ENCODE measurements at places on chromosomes 2 and 18.

DNA sequence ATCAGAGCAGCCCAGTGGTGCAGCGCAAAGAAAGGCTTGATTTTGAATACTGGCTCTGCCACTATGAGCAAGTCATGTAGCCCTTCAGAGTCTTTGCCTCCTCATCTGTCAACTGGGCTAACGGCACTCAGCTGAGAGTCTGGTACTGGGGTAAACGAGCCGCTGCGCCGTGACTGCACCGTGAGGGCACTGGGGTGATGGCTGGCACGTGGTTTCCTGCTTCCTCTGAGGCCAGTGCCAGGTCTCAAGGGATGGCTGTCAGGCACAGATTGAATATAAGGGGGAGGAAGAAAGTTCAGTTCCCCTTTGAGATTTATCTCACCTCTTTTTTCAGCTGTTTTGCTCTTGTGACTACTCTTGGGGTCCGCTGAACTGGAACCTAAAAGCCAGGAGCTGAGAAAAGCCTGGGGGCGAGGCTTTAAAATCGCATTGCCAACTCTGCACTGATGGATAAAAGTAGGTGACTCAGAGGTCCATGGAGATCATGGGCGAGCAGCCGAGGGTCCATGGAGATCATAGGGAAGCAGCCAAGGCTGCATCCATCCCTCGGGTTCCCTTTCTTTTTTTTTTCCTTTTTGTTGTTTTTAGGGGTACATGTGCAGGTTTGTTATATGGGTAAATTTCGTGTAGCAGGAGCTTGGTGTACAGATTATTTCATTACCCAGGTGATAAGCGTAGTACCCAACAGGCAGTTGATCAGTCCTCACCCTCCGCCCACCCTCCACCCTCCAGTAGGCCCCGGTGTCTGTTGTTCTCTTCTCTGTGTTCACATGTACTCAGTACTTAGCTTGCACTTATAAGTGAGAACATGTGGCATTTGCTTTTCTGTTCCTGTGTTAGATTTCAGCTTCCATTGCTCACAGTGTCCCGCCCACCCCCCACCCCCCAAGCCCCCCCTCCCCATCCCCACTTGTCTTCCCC lies 114.3 kb downstream of the SPP2 start:
- no peak for DNase-seq

DNA sequence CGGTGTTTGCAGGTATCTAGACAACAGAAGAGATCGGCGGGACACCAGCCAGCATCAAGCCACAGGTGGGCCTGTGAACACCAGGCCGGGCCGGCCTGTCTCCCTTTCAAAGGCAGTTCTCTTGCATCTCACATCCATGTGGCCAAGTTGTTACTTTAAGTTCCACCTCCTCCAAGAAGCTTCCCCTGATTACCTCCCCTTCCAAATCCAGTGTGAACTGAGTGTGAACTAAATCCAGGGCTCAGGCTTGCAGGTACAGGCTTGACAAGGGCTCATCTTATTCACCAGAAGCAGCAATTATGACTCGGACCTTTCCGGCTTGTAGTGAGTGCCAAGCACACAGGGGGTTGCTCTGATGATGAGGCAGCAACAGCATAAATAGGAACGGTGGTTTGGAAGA lies 3.9 kb downstream of the CRACDL start:
- DNase-seq, result no peak

DNA sequence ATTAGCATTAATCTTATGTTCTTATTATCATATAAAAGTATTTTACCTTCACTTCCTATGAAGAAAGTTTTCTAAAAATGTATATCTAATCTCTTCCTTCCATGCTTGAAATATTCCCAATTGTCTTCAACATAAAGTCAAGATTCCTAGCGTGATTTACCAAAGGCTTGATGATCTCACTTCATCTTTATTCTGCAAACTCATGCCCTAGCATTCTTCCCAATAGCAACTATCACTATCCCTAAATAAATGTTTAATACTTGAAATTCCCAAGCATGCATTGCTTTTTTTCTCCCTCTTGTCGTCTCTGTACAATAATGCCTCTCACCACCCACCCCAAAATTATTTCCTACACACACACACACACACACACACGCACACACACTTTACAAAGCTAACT lies 125.8 kb downstream of the VWC2L start:
- no peak for DNase-seq

DNA sequence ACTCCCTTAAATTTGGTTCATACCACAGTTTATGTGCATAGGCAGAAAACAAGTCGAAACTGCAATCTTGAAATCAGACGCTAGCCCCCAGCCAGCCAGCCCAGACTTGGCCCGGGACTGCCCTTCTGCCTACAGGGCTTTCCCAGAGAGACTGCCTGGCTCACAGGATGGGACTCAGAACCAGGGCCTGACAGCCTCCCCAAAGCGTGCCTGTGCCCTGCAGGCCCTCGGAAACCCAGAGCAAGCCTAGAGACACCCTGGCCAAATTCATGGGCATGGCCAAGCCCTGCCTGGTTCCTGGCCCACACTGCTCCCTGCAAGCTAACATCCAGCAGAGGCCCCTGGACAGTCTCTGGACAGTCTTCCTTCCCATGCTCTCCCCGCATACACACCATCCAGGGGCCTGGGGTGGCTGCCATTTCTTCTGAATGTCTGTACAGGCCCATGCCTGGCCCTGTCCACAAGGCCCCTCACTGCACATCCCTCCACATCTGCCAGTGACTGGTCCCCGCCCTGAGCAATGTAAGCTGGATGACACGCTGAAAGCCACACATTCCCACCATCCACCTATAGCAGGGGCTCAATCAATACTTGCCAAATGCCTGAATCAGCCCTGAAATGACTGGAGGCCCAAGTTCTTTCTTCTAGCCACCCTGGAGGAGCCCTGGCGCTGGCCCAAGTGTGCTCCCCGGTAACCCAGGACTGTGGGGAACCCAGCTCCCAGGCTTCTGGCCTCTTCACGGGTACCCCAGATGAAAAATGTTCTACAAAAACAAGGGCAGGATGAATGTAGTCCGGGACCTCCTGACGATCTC lies 73.1 kb downstream of the HDAC4 start:
- DNase-seq, result no peak

- DNase-seq, result no peak
These were observed 644.4 kb downstream of the PLCL1 start for GRCh38 chr2:198448789-198449188.
